ENCODE measurements at places on chromosomes 7 and 10.

GRCh38 chr10:131311661-131312477, at the start of gene TCERG1L:
TCERG1L (minus strand) TSS chr10:131311721; CDS start chr10:131311635, 86 bp downstream.
- DNase-seq = peak; percentile 54

- DNase-seq = no peak
Measured at GRCh38 chr10:51364674-51365073, 290.4 kb downstream of the PRKG1 start.

DNA sequence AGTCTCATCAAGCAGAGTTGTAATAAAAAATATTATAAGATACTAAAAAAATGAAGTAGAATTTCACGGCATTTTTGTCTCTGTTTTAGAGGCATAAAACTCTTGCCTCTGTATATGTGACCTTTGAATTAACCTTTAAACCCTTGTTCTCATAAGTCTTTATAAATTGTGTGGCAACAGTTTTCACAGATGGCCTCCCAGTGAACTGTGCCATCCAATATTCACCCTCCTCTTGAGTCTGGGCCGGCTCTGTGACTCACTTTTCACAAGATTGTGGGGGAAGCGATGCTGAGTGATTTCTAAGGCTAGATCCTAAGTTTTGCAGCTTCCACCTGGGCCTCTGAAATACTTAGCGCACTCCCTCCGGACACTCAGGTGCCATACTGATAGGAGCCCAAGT, 4.6 kb upstream of the USP6NL start:
- DNase-seq = no peak

GRCh38 chr7:132780822-132781221, 204.6 kb upstream of the PLXNA4 start:
- DNase-seq = no peak

DNA sequence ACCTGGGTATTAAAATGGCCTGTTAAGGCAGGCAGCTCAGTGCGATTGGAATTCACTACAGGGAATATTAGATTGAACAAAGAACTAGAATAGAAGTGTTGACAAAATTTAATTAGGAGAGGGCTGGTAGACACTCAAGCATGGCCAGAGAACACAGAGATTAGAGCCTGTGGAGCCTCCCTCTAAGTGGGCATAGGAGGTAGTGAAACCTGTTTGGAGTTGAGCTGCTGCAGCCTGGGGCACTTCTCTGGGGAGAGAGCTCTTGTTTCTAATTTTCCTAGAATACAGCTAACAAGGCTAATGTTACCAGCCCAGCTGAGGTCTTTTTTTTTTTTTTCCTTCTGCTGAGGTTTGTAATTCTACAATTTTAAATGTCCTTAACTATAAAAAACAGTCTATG, 46.4 kb downstream of the TMEM168 start:
- DNase-seq = no peak

DNA sequence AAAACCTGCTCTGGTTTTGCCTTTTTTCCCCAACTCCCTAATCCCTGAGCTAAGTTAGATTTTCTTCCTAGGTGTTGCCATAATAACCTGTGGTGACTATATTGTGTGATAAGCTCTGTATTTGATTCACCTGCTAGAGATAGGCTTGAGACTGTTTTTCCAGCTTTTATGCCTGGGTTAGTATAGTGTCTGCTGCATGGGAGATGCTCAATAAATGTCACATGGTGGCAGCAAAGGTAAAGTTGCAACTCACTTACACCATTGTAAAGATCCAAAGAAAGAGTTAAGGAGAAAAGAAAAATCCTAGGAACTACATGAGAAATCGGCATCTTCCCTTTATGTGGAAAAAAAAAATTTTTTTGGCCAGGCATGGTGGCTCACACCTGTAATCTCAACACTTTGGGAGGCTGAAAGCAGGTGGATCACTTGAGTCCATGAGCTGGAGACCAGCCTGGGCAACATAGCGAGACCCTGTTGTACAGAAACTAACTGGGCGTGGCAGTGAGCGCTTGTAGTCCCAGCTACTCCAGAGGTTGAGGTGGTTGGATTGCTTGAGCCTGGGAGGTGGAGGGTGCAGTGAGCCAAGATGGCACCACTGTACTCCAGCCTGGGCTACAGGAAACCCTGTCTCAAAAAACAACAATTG, 3.7 kb downstream of the CCNJ start:
- DNase-seq = no peak

GRCh38 chr7:17405786-17406185, 107.3 kb downstream of the AHR start:
- no peak for DNase-seq

DNA sequence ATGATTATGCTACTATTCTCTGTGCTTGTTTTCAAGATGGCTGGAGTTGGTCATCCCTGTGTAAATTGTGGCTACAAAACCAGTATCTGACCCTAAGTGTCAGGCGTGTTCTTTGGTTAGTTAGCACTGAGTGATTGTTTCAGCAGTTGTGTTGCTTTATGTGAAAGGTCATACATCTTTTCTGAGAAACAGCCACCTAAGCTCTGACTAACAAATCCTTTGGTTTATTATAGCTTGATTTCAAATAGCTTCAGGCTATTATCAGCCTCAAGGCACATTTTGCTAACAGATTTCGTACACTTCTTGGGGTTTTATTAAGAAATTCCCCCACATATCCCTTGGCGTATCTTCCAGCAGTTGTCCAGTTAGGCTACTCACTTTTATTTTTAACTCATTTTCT, 4.8 kb upstream of the ADRB1 start:
- DNase-seq = no peak

DNA sequence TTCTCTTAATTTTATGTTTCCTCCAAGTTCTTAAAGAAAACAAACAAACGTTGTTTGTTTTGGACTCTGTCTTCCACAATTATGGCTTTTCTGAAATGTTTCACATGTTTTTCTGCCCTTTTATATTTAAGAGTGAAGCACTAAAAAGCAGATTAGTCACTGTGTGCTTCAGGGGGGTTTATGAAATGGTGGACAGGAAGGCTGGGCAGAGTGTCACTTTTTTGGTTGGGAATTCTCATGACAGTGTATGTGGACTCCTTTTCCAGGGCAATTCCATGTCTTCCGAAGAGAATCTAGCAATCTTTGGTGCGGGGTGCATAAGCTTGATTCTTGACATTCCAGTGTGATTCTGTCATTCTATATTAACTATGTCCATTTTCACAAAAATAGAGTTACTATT, 669.4 kb downstream of the PARD3 start:
- DNase-seq = no peak
